WTC11 (cell line): ENCODE measurements at places on chromosomes 5 and 9. TPM values are rescaled to one million over a fixed set of nuclear protein-coding genes. Genes with fewer than 3 reads are reported as not detected.

The PCDHGA10 gene
- 10.7 to 11.9 TPM (median 11.0 TPM) in 3 replicates for total RNA-seq

The SLC25A25 gene
- total RNA-seq = 15.2 to 17.4 TPM (median 15.2 TPM) in 3 replicates

The PCDHGA8 gene
- 1.4 to 2.4 TPM (median 2.1 TPM) in 3 replicates for total RNA-seq

The SLC46A2 gene
- 0.07 TPM in 1 of 3 replicates, not detected in the others for total RNA-seq

The TTC23L gene
- 1.6 to 2.4 TPM (median 1.9 TPM) in 3 replicates for total RNA-seq

The NUTM2F gene
- total RNA-seq = 0.15 to 0.55 TPM in 2 of 3 replicates, not detected in the other

The SLC4A9 gene
- total RNA-seq = 0.37 to 0.76 TPM (median 0.50 TPM) in 3 replicates

The CMYA5 gene
- 0.98 to 1.2 TPM (median 1.1 TPM) in 3 replicates for total RNA-seq

- no peaks in the 10 kb centered on the region for H3K36me3 ChIP-seq
- H3K4me3 ChIP-seq = peak overlapping the region; percentile 49
- peaks cover 17% of the 10 kb centered on the region for H3K4me1 ChIP-seq
Observed at GRCh38 chr9:126705767-126706697, 92.3 kb downstream of the LMX1B start.

DNA sequence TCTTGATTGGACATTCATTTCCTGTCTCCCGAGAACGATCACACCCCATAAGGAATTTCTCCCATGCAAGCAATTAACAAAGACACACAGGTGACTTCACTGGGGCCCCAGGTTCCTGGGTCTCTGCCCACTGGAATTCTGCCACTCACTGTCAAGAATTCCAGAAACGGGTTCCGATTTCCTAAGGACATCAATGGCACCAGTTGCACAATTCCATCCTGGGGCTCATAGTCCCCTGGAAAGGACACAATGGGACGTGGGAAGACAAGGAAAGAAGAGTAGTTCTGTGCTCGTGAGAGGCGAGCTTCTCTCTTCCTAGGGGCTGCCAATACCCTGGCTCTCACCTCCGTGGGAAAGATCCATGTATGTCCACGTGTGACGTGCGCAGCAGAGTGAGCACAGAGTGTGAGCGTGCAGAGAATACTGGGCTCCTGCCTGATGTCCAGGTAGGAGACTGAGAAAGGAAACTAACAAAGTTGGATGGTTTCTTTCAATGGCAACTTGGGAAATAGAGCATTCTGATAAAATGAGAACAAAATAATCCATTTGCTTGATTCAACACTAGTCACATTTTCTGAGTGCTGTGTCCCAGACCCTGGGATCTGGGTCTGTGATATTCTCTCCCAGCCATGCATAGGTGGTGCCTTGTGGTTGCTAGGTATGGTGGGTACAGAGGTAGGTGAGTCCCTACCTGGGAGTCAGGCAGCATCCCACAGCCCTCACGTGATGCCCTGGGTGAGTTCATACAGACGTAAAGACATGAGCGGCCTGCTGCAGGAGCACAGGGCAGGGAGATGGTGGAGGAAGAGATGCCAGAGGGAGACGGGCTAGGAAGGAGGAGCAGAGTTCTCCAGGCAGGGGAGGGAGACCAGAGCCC is 159.8 kb downstream of the COL23A1 start:
- H3K36me3 ChIP-seq = peaks cover 11% of the 10 kb centered on the region
- peaks cover 33% of the 10 kb centered on the region for H3K4me1 ChIP-seq
- H3K27ac ChIP-seq = peak overlapping the region; percentile 62
- no peaks in the 10 kb centered on the region for H3K27me3 ChIP-seq
- DNase-seq = no peak
- no peak overlapping the region for H3K4me3 ChIP-seq

DNA sequence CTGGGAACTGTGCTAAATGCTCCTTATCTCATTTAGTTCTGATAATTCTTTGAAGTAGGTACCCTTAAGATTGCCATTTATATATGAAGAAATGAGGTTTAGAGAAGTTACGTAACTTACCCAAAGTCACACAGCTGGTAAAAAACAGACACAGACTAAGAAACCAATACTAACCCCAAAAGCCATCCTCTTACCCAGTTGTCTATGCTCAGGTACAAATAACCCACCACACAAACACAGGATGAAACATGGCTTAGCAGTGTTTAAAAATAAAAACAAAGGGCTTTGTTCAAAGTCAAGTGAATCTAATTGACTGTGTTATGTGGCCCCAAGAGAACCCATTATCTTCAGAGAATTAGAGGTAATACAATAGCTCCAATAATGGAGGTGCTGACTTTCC is 37.0 kb upstream of the IL7R start:
- no peaks in the 10 kb centered on the region for H3K4me1 ChIP-seq
- H3K4me3 ChIP-seq = no peak overlapping the region
- no peak for DNase-seq
- H3K27ac ChIP-seq = no peak overlapping the region
- H3K36me3 ChIP-seq = no peaks in the 10 kb centered on the region

- no peaks in the 10 kb centered on the region for H3K27me3 ChIP-seq
- H3K36me3 ChIP-seq = no peaks in the 10 kb centered on the region
- H3K27ac ChIP-seq = no peak overlapping the region
- DNase-seq = no peak
- no peak overlapping the region for H3K4me3 ChIP-seq
Observed at GRCh38 chr9:18800579-18800978, 232.4 kb downstream of the SAXO1 start.

DNA sequence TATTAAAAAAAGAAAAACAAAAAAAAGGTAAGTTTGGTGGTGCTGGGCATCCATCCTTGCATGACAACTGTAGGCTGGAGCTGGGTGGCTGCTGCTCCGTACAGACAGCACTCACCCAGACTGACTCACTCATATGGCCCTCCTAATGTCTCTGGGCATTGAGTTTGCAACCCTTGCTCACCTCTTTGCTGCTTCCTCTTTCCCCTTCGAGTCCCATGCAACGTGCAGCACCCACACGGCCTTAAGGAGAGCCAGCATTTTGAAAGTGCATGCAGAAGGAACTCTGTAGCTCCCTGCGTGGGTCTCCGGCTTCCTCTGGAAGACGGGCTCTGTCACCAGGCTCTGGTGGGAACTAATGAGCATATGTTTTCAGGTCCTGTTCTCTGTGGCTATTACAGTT is 60.5 kb upstream of the ENTREP1 start:
- H3K27ac ChIP-seq = no peak overlapping the region
- H3K36me3 ChIP-seq = peaks cover 5% of the 10 kb centered on the region; the same call in 1 of the 2 replicates
- H3K27me3 ChIP-seq = no peaks in the 10 kb centered on the region
